NCI-H69 (cell line): ENCODE measurements at places on chromosomes 2 and 18.

GRCh38 chr2:211934811-211935210 lies 603.8 kb downstream of the ERBB4 start:
- no peak for DNase-seq

DNA sequence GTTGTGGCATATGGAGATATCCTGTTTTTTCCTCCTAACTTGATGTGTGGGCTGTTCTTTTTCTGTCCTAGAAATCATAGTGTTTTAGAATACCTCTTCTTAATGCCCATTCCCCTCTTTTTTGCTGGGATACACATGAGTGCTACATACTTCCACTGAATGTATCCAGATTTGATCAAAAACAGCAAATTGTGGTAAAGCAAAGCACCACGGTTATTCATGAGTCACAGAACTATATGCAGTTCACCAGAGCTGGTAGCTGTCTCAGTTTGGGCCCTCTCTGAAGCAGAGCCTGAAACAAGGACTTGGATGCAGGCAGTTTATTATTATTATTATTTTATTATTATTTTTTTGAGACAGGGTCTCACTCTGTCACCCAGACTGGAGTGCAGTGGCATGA lies 69.9 kb upstream of the CTLA4 start:
- DNase-seq, result no peak

GRCh38 chr2:79849949-79850348 lies 337.1 kb downstream of the CTNNA2 start:
- DNase-seq, result peak; percentile 43

- DNase-seq, result no peak
Observed at GRCh38 chr2:64711252-64711800, 57.6 kb upstream of the SERTAD2 start.

- no peak for DNase-seq
Observed at GRCh38 chr2:1581965-1582625, 162.2 kb downstream of the PXDN start.

DNA sequence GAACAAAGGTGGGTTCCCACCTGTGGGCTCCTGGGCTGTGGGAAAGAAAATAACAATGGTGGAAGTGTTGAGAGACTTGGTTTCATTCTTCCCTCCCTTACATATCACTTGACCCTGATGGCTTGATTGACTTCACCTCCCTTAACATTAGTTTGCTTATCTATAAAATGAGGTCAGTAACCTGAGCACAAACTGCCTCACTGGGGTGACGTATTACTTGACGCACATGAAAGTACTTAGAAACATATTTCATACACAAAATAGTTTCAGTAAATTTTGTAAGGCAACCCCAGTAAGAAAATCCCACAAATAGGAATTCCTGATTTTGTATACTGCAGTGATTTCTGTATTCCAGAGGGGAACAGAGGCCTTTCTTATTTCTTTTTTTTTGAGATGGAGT lies 29.4 kb upstream of the LPIN2 start:
- DNase-seq, result no peak

GRCh38 chr2:3654531-3655225 lies 3.3 kb upstream of the ALLC start:
- no peak for DNase-seq

- no peak for DNase-seq
Observed at GRCh38 chr2:151029406-151030157, 232.1 kb downstream of the RBM43 start.

DNA sequence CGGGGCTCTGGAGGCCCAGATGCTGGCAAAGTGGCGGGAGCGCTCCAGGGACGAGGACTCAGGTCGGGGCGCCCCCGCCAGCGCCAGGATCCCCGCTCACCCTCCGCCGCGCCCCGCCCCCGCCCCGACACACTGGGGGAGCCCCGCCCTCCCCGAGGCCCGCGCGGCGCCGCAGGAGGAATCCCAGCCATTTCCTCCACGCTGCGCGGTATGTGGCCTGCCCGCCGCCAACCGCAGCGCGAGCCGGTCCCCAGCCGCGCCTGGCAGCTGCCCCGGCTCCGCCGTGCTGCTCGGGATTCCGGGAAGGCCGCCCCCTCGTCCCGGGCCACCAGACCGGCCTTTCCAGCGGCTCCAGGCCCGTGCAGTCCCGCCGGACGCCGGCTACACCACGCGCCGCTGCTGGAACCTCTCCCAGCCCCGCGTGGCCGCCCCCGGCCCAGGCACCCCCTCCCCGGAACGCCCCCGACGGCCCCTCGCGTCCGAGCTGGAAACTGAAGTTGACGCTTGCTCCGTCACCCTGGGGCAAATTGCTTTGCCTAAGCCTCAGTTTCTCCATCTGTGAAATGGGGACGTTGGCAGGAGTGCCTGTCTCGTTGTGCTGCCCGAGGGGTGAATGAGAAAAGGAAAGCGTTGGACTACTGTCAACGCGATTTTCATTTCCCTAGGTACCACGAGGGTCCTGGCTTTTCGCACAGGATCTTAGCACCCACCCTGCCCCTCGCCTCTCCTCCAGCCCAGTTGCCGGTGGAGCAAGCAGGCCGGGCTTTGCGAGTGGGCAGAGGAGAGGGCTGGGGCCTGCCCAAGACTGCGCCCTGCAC lies 53.6 kb downstream of the PKDCC start:
- peak; percentile 58 for DNase-seq

GRCh38 chr18:13620818-13621445 lies 105.4 kb downstream of the FAM210A start:
- no peak for DNase-seq

GRCh38 chr2:119349289-119349688 lies 17.3 kb downstream of the C2orf76 start:
- DNase-seq, result no peak

GRCh38 chr2:179860255-179861026 lies 971 bp downstream of the ZNF385B start:
- DNase-seq, result peak; percentile 44

GRCh38 chr2:190533968-190534309 lies 583 bp downstream of the NEMP2 start:
- peak; percentile 39 for DNase-seq

DNA sequence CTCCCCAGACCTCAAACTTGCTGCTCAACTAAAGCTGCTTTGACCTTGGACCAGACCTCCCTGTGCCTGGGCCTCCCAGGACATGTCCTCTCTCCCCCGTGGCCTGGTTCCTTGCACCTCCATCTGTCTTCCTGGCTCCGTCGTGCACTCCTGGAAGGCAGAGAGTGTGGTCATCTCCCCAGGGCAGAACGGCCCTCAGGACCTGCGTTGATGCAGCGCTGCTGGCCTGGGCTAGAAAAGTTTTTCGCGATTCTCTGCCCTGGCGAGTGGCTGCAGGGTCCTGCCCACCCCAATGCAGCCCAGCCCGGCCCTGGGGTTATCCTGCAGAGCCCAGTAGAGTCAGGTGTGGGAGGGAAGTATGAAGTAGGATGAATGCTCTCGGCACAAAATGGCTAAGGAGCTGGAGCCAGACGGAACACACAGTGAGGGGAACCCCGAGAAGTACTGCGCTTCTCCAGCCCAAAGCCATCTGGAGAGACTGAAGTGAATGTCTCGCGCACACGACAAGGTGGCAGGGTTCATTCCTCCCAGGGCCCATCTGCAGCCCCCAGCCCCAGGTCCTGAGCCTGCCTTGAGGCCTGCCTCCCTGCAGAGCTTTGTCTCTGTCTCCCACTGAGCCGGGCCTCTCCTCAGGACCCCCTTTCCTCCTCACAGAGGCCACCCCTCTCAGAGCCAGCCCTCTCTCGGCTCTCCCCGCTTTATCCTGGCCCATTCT lies 41.7 kb downstream of the ATOH8 start:
- DNase-seq, result no peak

GRCh38 chr2:99861376-99861760 lies 281.0 kb downstream of the AFF3 start:
- DNase-seq, result no peak

DNA sequence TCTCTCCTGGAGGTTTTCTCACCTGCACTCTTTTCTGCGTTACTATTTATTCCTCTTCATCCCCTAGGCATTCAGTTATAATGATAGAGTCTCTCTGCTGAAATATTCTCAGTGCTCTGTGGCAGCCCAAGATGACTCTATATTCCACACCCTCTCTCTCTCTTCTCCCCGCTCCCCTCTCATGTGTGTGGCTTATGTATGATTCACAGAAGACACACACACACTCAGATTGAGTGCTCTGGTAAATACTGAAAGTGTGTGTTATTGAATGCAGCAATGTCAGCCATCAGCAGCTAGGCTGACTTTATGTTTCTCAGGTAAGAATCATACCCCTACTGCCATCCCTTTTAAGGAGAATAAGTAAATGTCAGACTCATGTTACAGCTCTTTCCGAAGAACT lies 201.2 kb downstream of the SLC4A10 start:
- no peak for DNase-seq

DNA sequence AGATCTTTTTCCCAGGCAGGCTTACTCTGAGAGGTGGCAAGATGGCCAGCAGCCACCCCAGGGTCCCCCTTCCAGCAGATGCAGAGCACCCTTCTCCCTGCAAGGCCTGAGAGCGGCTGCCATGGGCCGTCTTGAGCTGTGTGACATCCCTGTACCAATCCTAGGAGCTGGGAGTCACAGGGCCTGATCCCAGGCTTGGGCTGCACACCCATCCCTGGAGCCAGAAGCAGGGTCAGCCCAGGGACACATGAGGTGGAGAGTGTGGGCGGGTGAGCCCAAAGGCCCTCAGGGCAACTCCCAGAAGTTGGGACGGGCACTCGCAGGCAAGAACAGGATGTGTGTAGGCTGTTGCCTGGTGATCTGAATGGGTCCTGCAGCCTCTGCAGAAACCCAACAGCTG lies 40.5 kb downstream of the CROCC2 start:
- DNase-seq, result no peak

- peak; percentile 62 for DNase-seq
Observed at GRCh38 chr2:121080013-121080772, 204.8 kb downstream of the TFCP2L1 start.

DNA sequence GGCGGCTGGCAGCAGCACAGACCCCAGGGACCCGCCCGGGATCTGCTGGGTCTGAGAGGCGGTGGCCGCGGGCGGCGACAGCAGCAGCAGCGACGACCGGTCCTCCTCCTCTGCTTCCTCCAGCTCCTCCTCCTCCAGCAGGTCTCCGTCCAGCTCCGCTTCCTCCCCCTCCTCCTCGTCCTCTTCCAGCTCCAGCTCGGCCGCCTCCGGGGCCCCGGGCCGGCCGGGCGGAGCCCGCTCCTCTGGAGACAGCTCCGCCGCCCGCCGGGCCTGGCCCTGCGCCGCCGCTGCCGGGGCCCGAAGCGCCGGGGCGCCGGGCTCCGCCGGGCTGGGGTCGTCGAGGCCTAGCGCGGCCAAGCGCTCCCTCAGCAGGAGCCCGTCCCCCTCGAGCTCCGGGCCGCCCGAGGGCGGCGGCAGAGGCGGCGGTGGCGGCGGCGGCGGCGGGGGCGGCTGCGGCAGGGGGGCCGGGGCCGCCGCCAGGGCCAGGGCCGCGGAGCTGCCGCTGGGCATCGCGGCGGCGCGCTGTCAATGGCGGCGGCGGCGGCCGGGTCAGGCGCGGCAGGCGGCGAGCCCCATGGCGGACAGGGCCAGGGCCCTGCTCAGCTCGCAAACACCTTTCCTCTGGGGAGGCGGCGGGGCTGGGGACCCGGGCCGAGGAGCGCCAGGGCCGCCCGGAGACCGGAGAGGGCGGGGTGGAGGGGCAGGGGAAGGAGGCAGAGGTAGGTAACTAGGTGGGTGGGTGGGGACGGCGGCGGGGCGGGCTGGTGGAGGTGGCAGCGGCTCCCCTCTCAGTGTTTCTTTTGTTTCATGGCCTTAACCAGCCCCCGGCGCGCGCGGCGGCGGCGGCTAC lies 445 bp downstream of the MEX3C start:
- peak; percentile 81 for DNase-seq

DNA sequence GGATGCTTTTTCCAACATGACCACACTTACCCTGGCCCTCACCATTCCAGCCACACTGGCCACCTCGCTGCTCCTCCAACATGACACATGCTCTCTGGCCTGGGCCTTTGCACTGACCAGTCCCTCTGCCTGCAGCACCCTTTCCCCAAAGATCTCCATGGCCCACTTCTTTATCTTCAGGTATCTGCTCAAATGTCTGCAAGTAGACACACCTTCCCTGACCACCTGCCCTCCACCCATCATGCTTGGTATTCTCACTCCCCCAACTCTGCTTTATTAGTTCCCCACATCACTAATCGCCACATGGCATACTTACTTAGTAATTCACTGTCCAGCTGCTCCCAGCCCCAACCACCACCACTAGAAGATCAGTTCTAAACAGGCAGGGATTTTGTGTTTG lies 214.2 kb downstream of the BCL11A start:
- no peak for DNase-seq

DNA sequence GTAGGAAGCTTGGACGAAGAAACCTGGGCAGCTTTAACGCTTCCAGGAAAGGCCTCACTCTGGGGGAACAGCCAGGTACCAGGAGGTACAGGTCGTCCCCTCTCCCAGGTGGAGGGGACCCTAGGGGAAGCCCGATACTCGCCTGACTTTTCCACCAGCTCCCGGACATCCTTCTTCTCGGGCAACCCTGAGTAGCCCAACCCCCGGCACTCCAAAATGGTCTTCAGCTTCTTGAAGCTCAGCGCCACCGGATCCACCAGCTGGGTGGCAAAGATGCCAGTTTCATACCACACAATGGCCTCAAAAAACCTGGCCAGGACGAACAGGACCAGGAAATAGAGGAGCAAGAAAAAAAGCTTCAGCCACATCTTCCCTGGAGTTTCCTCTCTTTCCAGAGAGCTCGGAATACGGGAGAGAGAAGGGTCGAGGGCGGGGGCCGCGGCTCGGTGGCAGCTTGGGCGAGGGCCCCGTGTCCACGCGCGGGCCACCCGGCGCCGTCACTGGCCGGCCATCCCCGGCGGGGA lies 1.1 kb downstream of the RNF103 start:
- DNase-seq, result peak; percentile 57

DNA sequence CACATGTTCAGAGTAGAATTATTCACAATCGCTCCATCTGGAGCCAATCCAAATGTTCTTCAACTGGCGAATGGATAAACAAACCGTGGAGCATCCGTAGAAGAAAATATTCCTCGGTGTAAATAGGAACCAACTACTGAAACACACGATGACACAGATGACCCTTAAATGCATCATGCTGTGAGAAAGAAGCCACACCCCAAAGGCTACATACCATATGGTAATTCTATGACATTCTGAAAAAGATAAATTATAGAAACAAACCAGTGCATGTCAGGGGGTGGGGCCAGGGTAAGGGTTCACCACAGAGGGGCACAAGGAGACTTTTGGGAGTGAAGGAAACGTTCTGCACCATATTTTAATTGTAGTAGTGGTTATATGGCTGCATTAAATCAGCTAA lies 312.2 kb upstream of the SMIM21 start:
- peak; percentile 20 for DNase-seq
